Articular chondrocyte of knee joint (primary cell): ENCODE measurements at places on chromosomes 6 and 20. TPM values are rescaled to one million over a fixed set of nuclear protein-coding genes. Genes with fewer than 3 reads are reported as not detected.

Gene MCHR2
- not detected in 2 replicates for total RNA-seq

Gene OPRM1
- not detected in 2 replicates for total RNA-seq

Gene CCN6
- total RNA-seq, result 28.4 and 36.8 TPM in 2 replicates

Gene NOX3
- not detected in 2 replicates for total RNA-seq

Gene CLIC5
- total RNA-seq, result under 0.01 TPM in 1 of 2 replicates, not detected in the other

Gene KIF25
- total RNA-seq, result not detected in 2 replicates

Gene LPIN3
- total RNA-seq, result 11.0 and 11.5 TPM in 2 replicates

Gene USP49
- 3.5 and 5.1 TPM in 2 replicates for total RNA-seq

Gene DLK2
- total RNA-seq, result 0.11 TPM in 1 of 2 replicates, not detected in the other

Gene NUP43
- 29.7 and 31.0 TPM in 2 replicates for total RNA-seq

Gene SLCO4A1
- 0.11 and 0.13 TPM in 2 replicates for total RNA-seq

Gene DLL1
- 0.32 and 1.0 TPM in 2 replicates for total RNA-seq

Gene RAB44
- under 0.01 and 0.13 TPM in 2 replicates for total RNA-seq

Gene ELOVL2
- 0.13 and 0.22 TPM in 2 replicates for total RNA-seq

Gene DSTN
- 1,073 and 1,230 TPM in 2 replicates for total RNA-seq

Gene RRAGD
- 8.5 and 17.2 TPM in 2 replicates for total RNA-seq

Gene ZSCAN12
- 8.2 and 8.5 TPM in 2 replicates for total RNA-seq

Gene APCDD1L
- total RNA-seq, result 4.5 and 6.4 TPM in 2 replicates

Gene OTOR
- not detected in 2 replicates for total RNA-seq

Gene PRSS35
- 1.3 and 2.9 TPM in 2 replicates for total RNA-seq

Gene TRERF1
- total RNA-seq, result 6.7 and 8.5 TPM in 2 replicates

Gene DACT2
- total RNA-seq, result 3.3 and 5.5 TPM in 2 replicates

Gene MLIP
- total RNA-seq, result 0.26 and 0.32 TPM in 2 replicates

Gene ALDH5A1
- 3.9 and 5.0 TPM in 2 replicates for total RNA-seq

Gene SLC22A3
- 1.7 and 2.7 TPM in 2 replicates for total RNA-seq

Gene YWHAB
- 133 and 155 TPM in 2 replicates for total RNA-seq

Gene FAM83C
- under 0.01 and 0.11 TPM in 2 replicates for total RNA-seq

Gene FOXA2
- total RNA-seq, result not detected in 2 replicates

Gene EFCAB8
- total RNA-seq, result 0.22 TPM in 1 of 2 replicates, not detected in the other

Gene ANKS1A
- 7.4 and 9.1 TPM in 2 replicates for total RNA-seq

Gene ZNF451
- 78.9 and 88.6 TPM in 2 replicates for total RNA-seq

Gene SIRPA
- total RNA-seq, result 75.8 and 125 TPM in 2 replicates

Gene CD83
- total RNA-seq, result 0.13 and 1.4 TPM in 2 replicates

Gene UBD
- 0.22 TPM in 1 of 2 replicates, not detected in the other for total RNA-seq

Gene PRICKLE4
- total RNA-seq, result 0.65 TPM in 1 of 2 replicates, not detected in the other

Gene TMC2
- not detected in 2 replicates for total RNA-seq

Gene SLC17A2
- not detected in 2 replicates for total RNA-seq

Gene SYCP2
- 2.6 and 2.7 TPM in 2 replicates for total RNA-seq

Gene ZSWIM3
- 7.2 and 9.6 TPM in 2 replicates for total RNA-seq

Gene SCGN
- total RNA-seq, result not detected in 2 replicates

Gene LKAAEAR1
- total RNA-seq, result not detected in 2 replicates

Gene PRL
- total RNA-seq, result 0.11 TPM in 1 of 2 replicates, not detected in the other

Gene FLRT3
- 0.13 and 0.32 TPM in 2 replicates for total RNA-seq

Gene RNF182
- 0.13 and 0.65 TPM in 2 replicates for total RNA-seq

Gene PYGB
- 124 and 192 TPM in 2 replicates for total RNA-seq

Gene KIAA0408
- 2.0 and 3.9 TPM in 2 replicates for total RNA-seq

Gene RAD21L1
- not detected in 2 replicates for total RNA-seq

Gene PGBD1
- total RNA-seq, result 4.6 and 6.4 TPM in 2 replicates
